ENCODE measurements at places on chromosomes 3 and 15. TPM values are rescaled to one million over a fixed set of nuclear protein-coding genes. Genes with fewer than 3 reads are reported as not detected.
A peak's percentile ranks its signal among the peaks of the same experiment; 100 is the strongest.

DNA sequence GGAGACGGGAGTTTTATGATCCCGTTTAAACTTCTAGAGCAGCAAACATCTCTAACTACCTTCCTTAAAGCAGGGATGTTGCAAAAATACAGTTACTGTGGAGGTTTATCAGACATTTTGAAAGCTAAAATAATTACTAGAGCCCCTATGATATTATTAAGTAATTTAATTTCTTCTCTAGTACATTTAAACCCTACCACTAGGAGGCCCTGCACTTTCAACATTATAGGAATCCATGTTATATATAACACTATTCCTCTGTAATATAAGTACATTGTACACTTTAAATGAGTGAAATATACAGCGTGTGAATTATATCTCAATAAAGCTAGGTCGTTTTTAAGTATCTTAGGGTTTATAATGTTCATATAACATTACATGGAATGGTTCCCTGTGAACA is 11.5 kb downstream of the SETMAR start:
- peak; percentile 24 for DNase-seq

- no peak for DNase-seq
Measured at GRCh38 chr3:31840252-31840651, 140.8 kb downstream of the OSBPL10 start.

GRCh38 chr15:87033056-87033455 is 953.4 kb downstream of the AGBL1 start:
- peak; percentile 14 for DNase-seq

Gene USP13
- 6.0 TPM for polyA plus RNA-seq

Gene CHRNB4
- not detected for polyA plus RNA-seq

Gene KNG1
- polyA plus RNA-seq: not detected

Gene DGKG
- polyA plus RNA-seq: not detected

Measured in GM23248 (cell line).